ENCODE measurements at places on chromosomes 2 and 18.

GRCh38 chr2:62343206-62343605 is 147.3 kb downstream of the B3GNT2 start:
- no peak for DNase-seq

DNA sequence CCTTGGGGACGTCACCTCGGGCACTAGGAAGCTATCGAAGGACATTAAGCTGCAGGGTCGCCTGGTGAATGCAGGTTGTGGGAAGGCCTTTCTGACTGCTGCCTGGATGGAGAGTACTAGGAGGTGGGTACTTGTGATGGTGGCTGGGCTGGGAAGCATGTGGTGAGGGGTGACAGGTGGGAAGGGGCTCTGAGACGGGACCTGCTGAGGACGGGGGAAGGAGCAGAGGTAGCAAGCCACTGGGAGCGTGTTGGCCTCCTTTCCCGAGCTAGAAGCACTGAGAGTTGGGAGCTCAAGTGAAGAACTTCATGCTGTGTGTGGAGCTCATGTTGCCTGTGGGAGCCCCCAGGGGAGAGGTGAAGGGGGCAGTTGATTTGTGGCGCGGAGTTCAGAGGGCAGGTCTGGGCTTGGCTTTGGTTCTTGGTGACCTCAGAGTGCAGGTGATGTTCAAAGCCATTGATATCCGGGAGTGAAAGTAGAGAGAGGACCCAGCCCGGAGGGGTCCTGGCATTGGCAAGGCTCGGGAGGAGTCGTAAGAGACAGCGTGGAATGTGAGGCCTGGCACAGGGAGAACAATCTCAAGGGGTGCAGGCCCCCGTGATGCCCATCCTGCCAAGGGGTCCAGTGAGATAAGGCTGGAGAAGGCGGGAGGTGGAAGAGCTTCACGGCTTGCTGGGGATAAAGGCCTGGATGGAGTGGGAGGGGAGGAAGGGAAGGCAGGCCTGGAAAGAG is 13.2 kb downstream of the MROH2A start:
- no peak for DNase-seq

DNA sequence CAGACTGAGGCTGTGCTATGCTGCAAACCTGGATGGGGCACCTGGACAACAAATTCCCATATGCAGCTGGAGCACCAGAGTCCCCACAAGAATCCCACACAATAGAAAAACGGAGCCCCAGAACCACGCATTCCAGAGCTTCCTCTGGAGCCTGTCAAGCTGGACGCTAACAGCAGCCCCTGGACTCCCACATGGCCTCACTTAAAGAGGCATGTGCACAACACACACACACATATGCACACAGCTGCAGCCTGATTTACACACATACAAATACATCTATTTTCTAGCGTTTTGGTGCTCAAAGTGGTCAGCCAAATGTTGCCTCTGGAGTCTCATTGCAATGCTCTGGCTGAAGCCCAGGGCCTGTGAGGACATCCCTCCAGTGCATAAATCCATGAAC is 632.7 kb upstream of the ID2 start:
- peak; percentile 57 for DNase-seq

GRCh38 chr2:159635006-159635789 is 18.9 kb upstream of the BAZ2B start:
- peak; percentile 71 for DNase-seq

GRCh38 chr2:157333304-157334047 is 7.9 kb upstream of the ERMN start:
- DNase-seq = no peak

DNA sequence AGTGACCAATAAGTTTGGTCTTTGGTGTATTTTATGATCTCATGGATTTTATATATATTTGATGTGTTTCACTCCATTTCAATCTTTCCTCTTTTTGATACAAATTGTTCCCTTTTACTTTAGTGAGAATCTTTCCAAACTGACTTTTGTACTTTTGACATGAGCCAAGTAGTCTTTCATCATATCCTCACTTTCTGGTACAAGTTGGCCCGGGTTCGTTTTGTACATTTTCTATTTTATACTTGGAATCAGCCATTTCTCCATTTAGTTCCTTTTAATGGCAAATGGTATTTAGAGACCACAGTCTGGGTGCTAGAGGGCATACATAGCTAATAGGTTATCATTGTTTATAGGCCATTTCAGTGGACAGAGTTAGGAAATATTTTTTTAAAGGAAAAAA is 147.9 kb upstream of the MYO3B start:
- no peak for DNase-seq

DNA sequence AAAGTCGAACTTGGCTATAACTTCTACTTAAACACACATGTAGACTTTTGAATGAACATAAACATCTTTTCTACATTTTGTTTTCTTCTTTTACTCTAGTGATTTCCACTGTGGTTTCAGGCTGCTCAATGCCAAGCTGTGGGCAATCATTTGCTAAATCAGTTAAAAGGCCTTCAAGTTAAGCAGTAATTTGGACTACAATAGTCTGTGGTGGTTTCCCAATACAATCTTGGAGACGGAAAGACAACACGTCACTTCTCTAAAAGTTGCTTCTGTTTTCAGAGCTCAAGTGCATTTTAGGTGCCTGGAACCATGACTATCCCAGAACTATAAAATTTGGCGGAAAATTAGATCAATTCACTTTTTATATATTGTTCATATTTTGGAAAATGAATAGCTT is 69.4 kb downstream of the TXNL1 start:
- peak; percentile 5 for DNase-seq

GRCh38 chr2:1837458-1837857 is 93.1 kb upstream of the PXDN start:
- DNase-seq = no peak

DNA sequence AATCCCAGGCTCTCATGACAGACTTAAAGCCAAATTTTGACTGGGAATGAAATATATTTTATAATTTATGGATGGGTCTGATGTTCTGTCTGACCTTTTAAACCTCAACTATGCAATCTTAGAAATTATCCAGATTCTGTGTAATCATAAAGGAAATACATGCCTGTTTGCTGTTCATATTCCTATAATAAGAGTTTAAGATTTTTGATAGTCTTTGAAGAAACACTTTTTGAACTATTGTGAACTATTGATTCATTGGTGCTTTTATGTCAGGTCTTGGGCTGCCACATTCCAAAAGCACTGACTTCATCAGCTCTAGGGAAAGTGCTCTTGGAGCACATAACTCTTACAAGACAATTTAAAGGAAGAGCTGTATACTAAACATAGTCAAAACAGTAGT is 64.2 kb downstream of the CCDC150 start:
- peak; percentile 68 for DNase-seq

DNA sequence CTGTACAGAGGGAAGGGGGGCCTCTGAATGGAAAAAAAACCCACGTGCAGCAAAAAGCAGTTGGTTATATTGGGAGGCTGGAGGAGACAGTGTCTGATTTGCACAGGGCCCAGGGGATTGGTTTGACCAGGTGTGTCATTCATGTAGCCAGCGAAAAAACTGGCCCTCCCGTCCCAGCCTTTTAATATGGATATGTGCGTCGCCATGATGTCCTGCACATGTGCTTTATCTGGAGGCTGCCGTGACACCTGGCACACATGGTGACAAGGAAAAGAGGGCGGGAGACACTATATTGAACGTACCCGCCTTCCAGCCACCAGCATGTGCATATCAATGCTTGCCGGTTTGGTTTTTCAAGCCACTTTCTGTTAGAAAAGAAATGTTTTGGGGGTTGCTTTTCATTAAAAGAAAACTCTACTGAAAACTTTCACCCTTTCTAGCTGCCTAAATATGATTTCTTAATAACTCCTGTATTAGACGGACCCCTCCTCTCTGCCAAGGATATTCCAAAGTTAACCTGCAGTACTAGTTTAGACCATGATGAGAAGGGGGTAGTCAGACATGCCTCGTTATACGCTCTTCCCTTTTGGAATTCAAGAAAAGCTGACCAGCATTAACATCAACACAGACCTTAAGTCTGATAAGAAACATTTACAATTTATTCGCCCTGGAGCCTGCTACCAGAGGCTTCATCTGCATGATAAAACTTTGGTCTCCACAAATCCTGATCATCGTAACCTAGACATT is 16.2 kb downstream of the SLC25A52 start:
- no peak for DNase-seq

GRCh38 chr2:195534971-195535370 is 122.1 kb upstream of the SLC39A10 start:
- DNase-seq = no peak

- DNase-seq = peak; percentile 78
Observed at GRCh38 chr2:106115250-106115649, 78.9 kb downstream of the UXS1 start.

DNA sequence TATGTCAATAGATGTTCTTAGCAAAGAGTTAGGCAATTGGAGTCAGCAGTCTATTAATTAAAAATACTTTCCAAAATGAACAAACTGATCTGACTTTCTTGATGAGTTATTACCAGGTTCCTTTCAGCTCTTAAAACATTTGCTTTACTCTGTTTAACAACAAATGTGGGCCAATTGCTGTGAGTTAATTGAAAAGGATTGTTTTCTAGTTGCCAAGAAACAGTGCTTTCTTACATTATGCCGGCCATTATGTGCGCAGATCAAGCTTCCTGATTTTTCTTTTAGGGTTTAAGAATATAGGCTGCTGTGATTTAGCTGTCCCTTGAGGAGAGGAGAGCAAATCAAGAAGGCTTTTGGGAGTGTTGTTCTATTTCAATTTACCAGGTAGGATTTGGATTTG is 50.5 kb upstream of the ITPRID2 start:
- DNase-seq = no peak

DNA sequence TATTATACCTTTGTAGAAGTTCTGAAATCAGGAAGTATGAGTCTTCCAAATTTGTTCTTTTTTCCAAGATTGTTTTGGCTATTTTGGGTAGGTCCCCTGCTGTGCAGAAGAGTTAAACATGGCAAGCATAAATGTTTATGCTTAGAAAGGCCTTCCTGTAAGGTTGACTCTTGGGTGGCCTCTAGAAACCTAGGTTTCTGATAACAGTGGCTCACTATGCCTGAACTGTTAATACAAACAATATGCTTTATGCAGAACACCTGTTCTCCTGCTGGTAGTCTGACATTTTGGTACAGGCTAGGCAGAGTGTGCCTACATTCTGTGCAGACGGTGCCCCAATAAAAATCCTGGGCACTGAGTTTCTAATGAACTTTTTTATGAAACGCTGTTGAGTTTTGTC is 10.1 kb downstream of the PTPN18 start:
- DNase-seq = no peak

DNA sequence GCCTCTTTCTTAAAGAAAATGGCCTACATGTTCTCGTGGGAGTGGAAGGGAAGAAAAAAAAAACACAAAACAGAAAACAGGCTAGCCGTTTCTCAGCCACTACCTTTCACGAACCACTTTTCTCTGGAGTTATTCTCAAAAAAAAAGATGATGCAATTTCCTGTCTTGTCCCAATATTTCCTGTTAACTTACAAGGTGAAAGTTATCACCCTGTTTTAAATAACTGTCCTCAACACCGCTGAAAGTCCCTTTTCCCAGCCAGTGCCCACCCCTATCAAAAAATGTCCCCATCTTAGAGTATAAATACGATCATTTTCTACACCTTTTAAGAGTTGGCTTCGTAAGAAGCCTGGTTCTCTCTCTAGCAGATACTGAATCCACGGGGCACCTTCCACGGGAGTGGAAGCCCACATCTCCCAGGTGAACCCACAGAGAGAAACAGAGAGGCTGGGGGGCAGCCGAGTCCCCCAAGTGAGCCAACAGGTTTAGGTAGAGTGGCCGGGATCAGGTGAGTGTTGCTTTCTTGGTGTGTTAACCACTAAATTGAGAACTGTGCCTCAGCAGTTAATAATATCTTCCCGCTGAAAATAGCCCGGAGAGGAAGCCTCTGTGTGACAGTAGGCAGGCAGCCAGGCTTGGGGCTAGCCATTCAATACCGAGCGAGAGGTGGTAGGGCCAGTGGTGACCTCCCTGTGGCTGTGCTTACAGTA is 15.9 kb downstream of the SMAD7 start:
- DNase-seq = no peak

DNA sequence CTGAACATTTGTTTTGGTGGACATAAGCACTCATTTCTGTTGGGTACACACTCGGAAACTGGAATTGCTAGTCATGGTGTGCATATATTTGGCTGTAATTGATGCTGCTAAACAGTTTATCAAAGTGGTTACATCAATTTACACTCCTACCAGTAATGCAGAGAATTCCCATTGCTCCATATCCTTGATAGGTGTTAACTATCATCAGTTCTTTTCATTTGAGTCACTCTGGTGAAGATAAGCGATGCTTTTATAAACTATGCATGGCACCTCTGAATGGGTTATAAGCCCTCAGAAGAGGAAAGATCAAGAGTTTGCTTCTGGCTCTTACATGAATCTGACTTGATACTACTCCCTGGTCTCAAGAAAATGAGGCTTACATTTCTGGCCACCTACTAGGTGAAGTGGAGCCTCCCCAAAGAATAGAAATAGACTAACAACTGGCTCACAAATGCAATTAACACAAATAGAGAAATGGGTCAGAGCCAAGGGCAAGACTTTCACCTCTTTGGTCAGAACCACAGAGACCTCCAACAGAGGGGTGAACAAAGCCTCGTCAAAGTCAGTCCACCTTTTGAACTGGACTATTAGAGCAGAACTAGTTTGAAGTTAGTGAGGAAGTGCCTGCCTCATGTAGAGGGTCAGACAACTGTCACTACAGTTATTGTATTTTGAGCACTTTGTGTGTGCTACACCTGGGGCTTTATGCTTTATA is 15.0 kb upstream of the STK17B start:
- no peak for DNase-seq

DNA sequence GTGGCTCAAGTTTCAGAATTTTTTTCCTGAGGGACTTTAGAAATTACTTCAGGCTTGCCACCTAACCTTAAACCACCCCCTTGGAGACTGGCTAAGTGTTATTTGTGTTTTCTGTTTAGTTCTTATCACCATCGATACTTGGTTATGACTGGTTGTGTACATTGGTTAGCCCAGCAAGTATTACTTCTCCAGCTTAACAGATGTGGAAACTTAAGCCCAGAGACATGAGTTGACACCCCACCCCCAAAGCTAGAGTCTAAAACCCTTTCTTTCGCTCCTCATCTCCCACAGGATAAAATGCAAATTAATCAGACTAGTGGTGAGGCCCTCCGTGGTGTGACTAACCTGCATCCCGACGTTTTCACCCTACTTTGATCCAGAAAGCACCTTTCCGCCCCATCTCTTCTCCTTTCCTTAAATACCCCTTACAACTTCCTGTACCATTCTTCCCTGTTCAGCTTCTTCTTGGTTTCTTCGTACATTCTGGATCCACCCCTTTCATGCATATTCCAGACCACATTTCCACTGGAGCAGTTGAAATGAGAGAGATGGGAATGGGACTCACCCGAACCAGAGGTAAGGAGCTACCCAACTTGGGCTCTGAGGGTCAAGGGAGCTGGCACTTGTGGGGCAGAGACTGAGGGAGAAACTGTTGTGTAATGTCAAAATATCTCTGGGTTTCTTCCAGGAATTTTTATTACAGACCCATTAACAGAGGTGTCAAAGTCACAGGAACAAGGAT is 819 bp upstream of the MAP3K2 start:
- DNase-seq = no peak

DNA sequence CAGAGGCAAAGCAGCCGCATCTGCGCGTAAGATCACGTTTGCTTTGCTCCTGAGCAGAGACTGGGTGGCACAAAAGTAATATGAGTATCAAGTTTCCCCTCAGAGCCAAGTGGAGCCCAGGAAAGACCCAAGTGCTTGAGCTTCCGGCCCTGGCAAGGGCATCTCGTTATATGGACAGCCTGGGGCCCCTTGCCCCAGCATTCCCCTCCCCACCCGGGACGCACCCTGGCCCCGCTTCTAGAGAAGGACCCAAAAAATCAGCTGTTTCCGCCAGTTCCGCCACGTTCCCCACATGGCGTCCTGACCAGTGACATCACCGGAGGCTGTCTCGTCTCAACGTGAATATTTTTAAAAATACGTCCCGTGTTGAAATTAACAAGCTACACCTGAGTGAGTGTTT is 135.1 kb downstream of the NFATC1 start:
- DNase-seq = no peak
